Activated T-helper 1 cell treated with anti-CD3 and anti-CD28 coated beads, Interleukin-2, amount 50 U/mL, for 16 hours (primary cell): ENCODE measurements at places on chromosomes 12 and 14.

GRCh38 chr14:68596211-68596610 lies 196.7 kb downstream of the ZFP36L1 start:
- no peak for DNase-seq

DNA sequence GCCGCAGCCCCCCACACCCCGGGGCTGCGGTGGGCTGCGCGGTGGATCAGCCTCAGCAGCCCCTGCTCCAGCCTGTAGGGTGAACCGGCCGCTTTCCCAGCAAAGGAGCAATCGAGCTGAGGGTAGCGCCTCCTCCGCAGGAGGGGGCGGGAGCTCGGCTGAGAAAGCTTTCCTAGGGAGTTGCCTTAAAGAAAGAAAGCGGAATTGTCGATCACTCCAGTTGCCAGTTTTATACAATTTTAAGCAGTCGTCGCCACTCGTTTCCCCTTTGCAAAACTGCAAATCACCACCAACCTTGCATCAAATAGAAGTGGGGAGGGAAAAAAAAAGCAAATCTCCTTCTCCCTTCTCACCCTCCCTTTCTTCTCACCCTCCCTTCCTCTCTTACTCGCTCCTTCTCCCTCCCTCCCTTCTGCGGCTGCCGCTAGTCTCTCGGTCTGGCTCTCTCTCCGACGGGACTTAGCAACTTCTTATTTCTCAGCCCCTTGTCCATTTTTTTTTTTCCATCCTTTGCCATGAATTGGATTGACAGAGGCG lies at the start of gene PDE3A:
TSS of gene PDE3A (plus strand) at position 424 of the 537 bp plus-strand sequence. CDS start 748 bp downstream, outside the sequence.
- no peak for DNase-seq

GRCh38 chr14:48665077-48665784 lies 920.9 kb downstream of the RPS29 start:
- no peak for DNase-seq

GRCh38 chr14:39393289-39393688 lies 38.9 kb downstream of the FBXO33 start:
- DNase-seq = no peak

DNA sequence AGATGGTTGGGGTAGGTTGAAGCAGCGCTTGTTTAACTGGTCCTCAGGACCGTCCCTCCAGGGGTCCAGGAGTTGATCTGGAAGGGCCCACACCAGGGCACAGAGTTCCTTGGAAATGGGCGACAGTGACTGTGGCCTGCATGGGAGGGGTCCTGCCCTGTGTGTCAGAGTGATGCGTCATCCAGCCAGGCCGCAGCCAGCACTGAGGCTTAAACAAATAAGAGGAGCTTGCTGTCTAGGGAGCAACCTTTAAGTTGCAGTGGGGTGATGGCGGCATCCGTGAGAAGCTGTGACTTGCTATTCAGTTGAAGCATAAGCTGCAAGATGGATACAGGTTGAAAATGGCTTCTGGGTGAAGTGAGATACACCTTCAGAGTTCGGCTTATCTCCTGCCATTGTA lies 20.2 kb downstream of the DCAF4 start:
- no peak for DNase-seq

DNA sequence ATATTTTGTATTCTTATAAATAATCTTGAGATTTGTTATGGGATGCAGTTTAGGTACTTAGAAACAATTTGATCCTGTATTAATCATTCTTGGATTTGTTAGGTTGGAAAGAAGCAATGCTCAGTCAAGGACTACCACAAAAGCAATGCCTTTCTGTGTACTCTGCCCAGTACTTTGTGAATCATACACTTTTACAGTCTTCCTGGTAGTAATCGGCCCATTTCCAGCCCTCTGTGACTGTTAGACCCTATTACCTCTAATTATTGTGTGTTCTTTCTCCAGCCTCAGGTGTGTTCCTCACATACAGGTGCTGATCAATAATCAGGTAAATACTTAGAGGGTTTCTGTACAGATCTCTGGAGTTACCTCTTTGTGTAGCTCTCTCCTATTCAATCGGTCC lies 609.0 kb downstream of the KCNH5 start:
- DNase-seq = no peak

- DNase-seq = no peak
Observed at GRCh38 chr14:22598896-22599244, 770 bp downstream of the ABHD4 start.

GRCh38 chr14:82796086-82796485 lies 1262.4 kb upstream of the SEL1L start:
- DNase-seq = no peak

DNA sequence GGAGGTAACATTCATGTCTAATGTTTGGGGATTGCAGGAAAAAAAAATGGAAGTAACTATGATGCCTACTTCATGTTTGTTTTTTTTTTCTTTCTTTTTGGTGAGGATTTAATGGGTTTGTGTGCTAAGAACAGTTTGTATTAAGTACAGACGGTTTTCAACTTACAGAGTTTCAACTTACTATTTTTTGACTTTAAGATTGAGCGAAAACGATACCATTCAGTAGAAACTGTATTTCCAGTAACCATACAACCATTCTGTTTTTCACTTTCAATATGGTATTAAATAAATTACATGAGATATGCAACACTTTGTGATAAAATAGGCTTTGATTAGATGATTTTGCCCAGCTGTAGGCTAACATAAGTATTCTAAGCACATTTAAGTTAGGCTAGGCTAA lies 10.4 kb downstream of the TECPR2 start:
- no peak for DNase-seq

DNA sequence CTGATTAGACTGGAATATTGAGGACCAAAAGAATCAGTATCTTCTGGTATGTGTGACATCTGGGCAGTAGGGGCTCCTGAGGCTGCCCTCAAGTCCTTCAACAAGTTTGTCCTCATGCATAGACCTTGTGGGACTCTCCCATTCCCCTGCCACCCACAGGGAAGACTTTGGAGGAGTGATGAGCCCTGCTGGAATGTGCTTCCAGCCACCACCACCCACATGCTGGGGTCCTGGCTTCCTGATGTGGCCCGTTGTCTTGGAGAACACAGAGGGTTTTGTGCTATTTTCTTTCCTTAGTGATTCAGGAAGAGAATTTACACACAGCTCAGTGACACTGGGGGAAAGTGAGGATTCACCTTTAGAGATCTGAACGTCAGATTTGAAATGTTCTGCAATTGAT lies 29.2 kb upstream of the SEL1L start:
- no peak for DNase-seq

DNA sequence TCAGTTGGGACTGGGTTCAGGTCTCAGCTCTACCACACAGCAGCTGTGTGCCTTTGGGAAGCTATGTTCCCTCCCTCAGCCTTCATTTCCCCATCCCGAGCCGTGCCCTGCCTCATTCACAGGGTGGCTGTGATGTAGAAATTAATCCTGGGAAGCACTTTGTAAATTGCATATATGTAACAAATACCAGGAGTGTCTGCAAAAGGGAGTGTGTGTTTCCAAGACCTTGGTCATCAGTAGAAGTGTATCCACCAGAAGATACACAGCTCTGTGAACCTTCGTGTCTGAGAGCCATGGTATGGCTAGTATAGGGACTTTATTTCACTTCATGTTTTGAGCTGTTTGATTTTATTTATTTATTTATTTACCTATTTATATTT lies 26.1 kb downstream of the ALDH2 start:
- no peak for DNase-seq

DNA sequence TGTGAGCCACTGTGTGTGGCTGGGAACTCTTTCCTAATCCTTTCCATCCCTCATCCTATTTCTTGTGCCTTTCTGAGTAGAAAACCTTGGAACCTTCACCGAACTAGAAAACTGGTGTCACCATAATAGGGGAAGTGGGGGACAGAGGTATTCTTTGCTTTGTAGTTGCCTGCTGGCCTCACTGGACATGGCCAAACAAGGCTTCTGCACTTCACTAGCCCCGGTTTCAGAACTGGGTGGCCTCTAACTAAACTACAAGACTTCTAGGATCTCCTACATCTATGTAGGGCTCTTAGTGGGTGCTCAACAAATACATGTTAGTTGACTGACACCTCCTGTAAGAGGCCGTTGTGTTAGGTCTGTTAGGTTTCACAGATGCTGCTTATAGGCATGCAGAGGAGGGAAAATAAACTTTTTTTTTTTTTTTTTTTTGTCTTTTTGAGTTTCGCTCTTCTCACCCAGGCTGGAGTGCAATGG lies 597 bp upstream of the CIROP start:
- DNase-seq = no peak

DNA sequence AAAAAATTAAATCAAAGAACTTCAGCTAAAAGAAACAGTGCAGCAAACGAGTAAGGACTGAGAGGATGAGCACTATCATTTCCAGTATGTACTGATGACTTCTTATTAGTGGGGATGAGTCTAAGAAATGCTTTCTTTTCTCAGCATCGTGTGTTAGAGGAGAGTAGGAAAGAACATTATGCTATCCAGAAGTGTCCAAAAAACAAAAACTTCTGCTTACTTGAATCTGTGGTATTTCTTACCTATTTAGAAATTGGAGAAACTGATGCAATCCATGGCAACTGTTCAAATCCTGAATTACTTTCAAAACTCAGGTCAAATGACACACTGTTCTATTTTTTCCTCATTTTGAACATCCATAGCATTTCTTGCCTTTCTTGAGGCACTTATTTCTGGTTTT lies 23.7 kb downstream of the ABCD2 start:
- no peak for DNase-seq

DNA sequence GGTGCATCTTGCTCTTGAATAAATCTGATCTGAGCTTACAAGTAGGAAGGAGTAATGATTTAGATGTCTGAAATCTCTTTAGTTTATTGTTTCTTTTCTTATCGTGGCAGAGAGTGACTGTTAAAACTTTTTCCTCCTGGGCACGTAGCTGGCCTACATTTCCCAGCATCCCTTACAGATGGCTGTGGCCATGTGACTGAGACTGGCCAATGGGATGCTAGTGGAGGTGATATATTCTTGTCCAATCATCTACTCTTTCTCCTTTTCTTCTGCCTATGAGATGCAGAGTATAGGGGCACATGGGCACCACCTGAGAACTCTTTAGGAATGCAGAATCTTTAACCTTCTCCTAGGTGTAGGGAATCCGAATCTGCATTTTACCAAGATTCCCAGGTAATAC lies 237.3 kb downstream of the RGS6 start:
- no peak for DNase-seq
